ENCODE measurements at places on chromosomes 4 and X. TPM values are rescaled to one million over a fixed set of nuclear protein-coding genes. Genes with fewer than 3 reads are reported as not detected.
A peak's percentile ranks its signal among the peaks of the same experiment; 100 is the strongest.

GRCh38 chrX:73268463-73268862 lies 53.8 kb upstream of the NAP1L2 start:
- DNase-seq = peak; percentile 41

GRCh38 chrX:96689991-96690390 lies 5.3 kb downstream of the DIAPH2 start:
- DNase-seq = no peak

CSAG3 gene
- not detected for polyA plus RNA-seq

SCFD2 gene
- polyA plus RNA-seq = 13.9 TPM

- DNase-seq = no peak
These were observed 45.7 kb upstream of the ADRA2C start for GRCh38 chr4:3720466-3720865.

DNA sequence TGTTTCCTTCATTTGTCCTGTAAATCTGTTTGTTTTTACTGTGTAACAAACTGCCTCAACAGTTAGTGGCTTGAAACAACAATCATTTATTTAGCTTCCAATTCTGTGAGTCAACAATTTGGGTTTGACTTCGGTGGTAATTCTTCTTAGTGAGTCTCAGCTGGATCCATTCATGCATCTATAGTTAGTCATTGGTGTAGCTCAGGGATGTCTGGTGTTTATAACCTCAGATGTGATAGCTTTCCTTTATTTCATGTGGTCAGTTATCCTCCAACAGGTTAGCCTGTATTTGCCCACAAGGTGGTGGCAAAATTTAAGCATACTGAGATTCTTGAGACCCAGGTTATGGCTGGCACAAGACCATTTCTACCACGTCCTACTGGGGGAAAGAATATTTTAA lies 1267.2 kb downstream of the RAPGEF2 start:
- no peak for DNase-seq

- no peak for DNase-seq
These were observed 77.7 kb downstream of the PDK3 start for GRCh38 chrX:24542756-24543155.

CT45A2 gene
- polyA plus RNA-seq = not detected

FAM184B gene
- polyA plus RNA-seq = 0.01 TPM

NXF2 gene
- polyA plus RNA-seq = not detected

CLDN34 gene
- polyA plus RNA-seq = 0.10 TPM

- DNase-seq = no peak
These were observed 2.7 kb downstream of the ABCD1 start for GRCh38 chrX:153727123-153727931.

DNA sequence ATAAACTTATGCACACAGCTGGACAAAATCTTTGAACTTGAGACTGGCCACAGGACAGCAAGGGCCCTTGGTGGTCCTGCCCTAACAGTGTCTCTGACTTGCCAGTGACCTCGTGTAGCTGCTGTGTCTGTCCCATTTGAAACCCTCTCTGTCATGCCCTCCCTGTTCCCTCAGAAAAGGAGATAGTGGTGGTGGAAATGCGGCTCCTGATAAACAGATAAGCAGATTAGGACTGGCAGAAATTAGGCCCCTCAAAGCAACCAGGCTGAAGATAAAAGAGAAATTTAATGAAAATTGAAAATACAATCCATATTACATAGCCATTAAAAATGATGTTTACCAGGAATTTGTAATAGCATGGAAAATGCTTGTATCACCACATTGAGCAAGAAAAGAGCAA lies 136.6 kb upstream of the ATP6AP2 start:
- no peak for DNase-seq

DNA sequence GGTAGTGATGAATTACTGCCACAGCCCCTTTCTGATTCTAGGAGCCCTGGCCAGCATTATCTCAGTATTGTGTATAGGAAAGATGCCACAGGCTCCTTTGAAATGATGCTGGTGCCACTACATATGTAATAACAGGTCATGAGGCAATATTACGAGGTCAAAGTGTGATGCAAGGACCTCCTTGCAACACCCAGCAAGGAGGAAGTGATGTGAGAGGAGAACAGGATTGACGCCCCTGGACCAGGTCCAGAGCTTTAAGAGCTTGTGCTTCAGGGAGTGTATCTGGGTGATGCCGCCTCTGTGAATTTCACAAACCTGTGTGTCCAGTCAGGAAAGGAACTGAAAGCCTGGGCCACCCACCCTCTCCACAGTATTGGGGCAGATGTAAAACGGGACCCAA lies 261.8 kb downstream of the MID1IP1 start:
- DNase-seq = no peak

DNA sequence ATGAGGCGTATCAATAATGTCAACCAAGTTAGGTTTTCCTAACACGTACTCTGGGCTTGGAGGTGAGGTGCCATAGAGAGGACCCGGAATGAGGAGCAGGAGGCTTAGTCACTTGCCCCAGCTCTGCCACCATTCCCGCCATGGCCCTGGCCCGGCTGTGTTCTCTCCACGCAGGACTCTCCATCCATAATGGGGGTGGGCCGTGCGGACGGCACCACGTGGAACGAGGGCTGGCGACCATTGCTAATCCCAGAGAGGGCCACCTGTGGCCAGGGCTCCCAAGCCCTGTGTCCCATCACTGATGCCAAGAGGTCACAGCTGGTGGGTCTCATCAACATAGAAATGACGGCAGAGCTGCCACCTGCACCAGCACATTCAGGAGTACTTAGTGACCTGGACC lies 76.4 kb downstream of the JAKMIP1 start:
- no peak for DNase-seq

FAAH2 gene
- 1.1 TPM for polyA plus RNA-seq

DNA sequence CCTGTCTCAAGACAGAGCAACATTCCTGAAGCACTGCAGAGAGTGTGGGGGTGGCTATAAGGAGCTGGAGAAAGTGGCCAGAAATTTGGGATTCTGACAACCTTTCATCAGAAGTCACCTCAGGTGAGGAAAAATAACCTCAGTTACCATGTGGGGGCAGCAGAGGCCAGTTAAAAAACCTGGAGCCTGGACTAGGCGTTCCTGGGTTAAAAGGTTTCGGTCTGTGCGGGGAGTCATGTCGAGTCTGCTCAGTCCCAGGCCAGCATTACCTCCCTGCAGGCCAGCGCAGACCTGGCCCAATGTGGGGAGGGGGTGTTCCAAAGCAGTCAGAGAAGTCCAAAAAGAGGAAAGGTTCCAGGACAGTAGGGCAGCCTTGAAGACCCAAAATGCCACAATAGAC lies 10.9 kb upstream of the NALF2 start:
- DNase-seq = no peak

- DNase-seq = no peak
These were observed 134.1 kb upstream of the C1QTNF7 start for GRCh38 chr4:15293711-15294110.

AREG gene
- 1,566 TPM for polyA plus RNA-seq

DNA sequence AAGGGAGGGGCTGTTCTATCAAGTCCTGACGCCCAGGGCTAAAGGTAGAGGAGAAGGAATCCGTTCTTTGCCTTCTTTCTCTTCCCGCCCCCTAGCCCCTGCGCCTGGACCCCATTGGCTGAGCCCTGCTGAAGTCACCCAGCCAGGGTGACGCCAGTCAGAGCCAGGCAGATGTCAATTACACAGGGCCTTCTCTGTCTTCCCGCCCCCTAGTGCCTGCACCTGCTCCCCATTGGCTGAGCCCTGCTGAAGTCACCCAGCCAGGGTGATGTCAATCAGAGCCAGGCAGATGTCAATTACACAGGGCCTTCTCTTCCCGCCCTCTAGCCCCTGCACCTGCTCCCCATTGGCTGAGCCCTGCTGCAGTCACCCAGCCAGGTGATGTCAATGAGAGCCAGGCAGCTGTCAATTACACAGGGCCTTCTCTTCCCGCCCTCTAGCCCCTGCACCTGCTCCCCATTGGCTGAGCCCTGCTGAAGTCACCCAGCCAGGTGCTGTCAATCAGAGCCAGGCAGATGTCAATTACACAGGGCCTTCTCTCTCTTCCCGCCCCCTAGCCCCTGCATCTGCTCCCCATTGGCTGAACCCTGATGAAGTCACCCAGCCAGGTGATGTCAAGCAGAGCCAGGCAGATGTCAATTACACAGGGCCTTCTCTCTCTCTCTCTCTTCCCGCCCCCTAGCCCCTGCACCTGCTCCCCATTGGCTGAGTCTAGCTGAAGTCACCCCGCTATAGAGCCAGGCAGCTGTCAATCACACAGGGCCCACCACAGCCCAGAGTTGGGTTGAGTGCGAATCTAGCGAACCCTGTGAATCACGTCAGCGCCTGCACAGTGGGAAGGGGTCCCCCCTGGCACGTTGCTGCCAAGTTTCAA lies 46.4 kb downstream of the ASMT start:
- no peak for DNase-seq

DNA sequence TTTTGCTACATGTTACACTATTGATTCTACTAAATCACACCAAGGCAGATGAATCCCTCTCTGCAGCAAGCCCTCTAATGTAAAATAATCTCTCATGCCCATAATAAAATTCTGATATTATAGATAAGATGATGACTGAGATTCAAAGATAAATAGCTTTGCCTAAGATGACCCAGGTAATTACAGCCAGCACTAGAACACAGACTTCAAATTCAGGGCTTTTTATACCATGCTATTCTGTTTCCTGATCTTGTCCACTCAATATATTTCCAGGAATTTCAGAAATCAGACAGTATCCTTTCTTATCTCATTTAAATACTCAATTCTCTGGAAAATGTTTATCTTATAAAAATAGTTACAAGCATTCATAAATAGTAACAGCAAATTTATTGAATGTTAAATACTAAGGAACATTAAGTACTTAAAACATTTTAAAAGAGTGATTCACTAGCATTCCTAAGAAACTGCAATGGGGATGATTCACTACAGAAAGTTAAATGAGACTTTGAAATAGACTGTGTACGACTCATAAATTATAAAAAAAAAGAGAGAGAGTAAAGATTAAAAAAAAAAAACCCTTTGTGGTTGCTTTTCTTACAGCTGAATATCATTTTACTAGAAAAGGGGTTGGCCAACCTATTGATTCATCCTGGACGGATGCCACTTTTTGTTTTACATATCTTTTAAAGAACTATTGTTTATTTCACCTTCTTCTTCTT lies 45.8 kb upstream of the IL21 start:
- DNase-seq = peak; percentile 61

DNA sequence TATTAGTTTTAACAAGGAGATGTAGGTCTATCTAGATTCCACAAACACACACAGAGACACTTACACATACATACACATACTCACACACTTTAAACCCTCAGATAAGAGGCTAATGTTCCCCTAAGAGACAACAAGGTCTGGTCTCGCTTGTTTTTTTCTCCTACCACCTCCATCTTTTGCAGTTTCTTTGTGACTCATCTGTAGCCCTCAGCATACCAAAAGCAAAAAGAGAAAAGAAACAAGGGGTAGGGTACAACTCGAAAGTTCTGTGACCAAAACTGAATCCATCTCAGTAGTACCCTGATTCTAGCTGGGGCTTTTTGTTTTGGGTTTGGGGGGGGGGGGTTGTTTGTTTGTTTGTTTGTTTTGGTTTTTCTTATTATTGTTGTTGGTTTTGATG lies 12.2 kb upstream of the EXOSC9 start:
- no peak for DNase-seq

- no peak for DNase-seq
These were observed 137.7 kb upstream of the ZIC3 start for GRCh38 chrX:137428221-137428661.

S100G gene
- not detected for polyA plus RNA-seq

- no peak for DNase-seq
These were observed 48.1 kb upstream of the ARSJ start for GRCh38 chr4:114027596-114027995.

- no peak for DNase-seq
These were observed 2120.5 kb downstream of the PCDH7 start for GRCh38 chr4:32840461-32841189.

SATL1 gene
- polyA plus RNA-seq = 0.18 TPM

MAML3 gene
- polyA plus RNA-seq = 0.34 TPM

GRIA3 gene
- 0.10 TPM for polyA plus RNA-seq

DNA sequence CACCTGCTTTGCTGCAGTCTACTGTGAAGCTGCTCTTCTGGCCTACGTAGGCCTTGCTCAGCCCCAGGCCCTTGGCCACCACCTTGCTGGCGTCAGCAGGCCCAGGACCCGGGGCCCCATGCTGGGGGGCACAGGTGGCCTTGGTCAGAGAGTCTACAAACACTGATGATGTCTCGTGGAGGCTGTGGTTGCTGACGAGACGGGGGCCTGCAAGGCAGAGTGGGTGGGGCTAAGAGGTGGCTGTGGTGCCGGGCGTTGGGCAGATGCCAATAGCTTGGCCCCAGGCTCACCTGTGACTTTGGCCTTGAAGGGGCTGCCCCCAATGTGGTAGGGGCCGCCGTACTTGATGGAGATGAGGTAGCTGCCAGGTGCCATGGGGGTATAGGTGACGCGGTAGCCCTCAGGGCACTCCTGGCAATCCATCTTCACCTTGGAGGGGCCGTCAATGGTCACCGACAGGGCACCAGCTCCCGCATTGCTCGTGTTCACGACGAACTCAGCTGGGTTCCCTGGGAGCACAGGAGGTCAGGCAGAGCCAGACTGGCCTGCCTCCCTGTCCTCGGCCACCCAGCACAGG lies 25.0 kb downstream of the FLNA start:
- DNase-seq = no peak

MAGEB1 gene
- not detected for polyA plus RNA-seq

DNA sequence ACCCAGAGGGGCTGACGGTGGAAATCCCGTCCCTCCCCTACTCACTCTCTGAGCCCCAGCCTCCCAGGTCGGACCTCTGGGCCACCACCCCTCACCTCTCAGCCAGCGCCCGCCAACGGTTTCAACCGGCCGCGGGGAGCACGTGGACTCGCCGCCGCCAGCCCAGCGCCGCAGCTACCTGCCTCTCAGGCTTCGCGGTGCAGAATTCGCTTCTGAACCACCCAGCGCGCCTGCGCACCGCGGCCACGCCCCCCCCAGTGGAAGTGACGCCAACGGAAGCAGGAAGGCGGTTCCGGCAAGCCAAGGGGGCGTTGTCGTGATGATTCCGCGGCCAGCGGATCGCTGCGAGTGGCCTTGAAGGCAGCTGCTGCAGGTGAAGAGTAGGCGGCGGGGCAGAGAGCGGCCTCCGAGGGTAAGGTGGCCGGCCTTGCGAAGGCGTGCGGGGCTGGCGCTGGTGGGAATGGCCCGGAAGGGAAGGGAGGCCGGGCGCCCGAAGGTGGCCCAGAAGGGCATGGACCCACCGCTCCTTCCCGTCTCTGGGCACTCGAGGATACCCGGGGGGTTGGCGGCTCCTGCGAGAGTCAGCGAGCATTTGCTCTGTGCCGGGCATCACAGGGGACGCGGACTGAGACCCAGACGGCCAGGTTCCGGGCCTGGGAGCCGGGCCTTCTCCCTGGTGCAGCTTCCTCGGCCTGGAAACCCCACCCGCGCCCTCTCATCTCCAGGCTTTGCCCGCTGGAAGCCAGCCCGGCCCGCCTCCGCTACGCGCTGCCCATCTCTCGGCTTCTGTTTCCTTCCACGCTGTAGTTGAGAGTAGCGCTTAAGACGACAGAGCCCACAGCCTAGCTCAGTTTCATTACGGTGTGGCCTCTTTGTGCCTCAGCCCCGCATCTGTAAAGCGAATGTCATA lies at the start of the genes LYAR and ZBTB49:
Gene LYAR, minus strand, starts transcription at position 214 of the 910 bp plus-strand sequence. CDS start 6,412 bp downstream, outside the sequence.
Gene ZBTB49, plus strand, starts transcription at position 311 of the 910 bp plus-strand sequence. CDS start 9,695 bp downstream, outside the sequence.
- DNase-seq = peak; percentile 66
